ENCODE measurements at places on chromosomes 13 and 19.
A peak's percentile ranks its signal among the peaks of the same experiment; 100 is the strongest.

GRCh38 chr13:31043957-31044356 is 111.5 kb downstream of the TEX26 start:
- no peak for DNase-seq

DNA sequence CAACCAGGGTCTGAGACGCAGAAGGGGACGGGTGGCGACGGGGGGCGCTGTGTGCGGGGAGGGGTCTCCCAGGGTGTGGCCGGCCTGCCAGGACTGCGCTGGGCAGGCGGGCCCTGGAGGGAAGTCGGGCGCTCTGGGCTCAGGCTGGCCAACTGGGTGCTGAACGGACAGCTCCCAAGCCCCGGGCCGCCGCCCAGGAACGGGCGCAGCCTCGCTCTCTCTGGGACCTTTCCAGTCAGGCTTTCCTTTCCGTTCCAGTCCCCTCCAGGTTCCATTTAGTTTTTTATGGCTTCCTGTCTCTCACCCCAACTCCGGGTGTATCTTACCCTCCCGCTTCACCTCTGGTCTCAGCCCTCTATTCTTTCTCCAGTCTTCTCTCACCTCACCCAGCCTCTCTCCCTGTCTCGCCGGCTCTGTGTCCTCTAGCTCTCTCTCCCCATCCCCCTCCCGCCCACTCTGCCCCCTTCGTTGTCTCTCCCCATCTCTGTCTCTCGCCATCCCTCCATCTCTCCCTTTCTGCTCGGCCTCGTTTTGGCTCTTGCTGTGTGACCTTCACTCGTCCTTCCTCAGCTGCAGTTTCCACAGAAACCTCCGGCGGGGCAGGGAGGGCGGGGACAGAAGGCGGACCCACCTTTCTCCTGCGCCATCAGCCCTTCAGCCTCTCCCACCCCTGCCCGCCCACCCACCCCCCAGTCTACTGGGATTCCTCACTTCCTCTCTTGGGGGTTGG is 3.3 kb upstream of the ATP1A3 start:
- peak; percentile 41 for DNase-seq

- no peak for DNase-seq
Measured at GRCh38 chr19:42465827-42466280, 23.1 kb upstream of the CXCL17 start.

GRCh38 chr19:5470264-5470671 is 15.1 kb downstream of the ZNRF4 start:
- no peak for DNase-seq

- DNase-seq = no peak
Measured at GRCh38 chr19:12723381-12723640, 421 bp downstream of the TNPO2 start.

DNA sequence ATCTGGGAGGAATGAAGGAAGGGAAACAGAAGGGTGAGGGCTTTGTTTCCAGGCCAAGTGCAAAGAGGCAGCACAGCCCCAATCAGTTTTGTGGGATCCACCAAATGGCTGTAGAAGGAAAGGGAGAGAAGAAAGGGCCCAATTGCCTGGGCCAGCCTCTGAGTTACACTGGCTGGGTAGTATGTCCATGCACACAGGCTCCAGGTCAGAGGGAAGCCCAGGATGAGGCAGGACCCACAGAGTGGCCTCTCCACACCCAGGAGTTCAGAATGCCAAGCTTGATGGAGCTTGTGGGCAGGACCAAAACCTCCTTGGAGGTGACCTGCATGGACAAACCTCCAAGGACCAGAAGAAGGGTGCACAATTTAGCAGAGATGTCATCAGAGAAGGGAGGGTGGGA is 178.2 kb upstream of the TSHZ3 start:
- DNase-seq = no peak

Measured in hindlimb muscle (tissue), 1 donor.